ENCODE measurements at places on chromosomes 3 and 15.

DNA sequence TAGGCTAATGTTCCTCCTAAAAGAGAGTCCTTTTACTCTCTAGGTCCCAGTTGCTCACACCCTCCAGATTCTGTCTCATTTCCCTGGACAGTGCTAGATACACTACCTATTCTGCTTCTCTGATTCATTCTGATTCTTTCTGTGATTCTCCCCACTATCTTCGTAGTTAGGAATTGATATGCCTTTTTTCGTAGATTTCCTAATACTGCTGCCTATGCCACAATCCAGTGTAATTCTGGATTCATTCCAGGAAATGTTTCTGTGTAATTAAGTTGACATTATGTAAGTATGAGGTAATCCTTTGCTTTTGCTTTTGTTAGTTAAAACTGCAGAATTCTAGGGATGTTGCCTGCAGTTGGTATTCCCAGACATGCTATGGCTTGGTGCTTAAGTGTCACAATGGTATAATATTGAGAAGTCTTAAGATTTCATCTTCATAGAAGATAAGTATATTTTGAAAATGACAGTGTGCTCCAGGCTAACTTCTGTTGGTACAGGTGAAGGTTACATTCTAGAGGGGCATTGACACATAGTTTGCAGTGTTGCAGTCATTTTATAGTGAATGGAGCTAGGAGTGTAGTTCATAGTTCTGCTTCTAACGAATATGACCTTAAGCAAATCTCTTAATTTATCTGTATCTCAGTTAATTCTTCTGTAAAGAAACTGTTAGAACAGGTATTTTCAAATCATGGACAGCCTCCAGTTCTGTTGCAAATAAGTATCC, 54.3 kb downstream of the RIOX2 start:
- no peak for DNase-seq

DNA sequence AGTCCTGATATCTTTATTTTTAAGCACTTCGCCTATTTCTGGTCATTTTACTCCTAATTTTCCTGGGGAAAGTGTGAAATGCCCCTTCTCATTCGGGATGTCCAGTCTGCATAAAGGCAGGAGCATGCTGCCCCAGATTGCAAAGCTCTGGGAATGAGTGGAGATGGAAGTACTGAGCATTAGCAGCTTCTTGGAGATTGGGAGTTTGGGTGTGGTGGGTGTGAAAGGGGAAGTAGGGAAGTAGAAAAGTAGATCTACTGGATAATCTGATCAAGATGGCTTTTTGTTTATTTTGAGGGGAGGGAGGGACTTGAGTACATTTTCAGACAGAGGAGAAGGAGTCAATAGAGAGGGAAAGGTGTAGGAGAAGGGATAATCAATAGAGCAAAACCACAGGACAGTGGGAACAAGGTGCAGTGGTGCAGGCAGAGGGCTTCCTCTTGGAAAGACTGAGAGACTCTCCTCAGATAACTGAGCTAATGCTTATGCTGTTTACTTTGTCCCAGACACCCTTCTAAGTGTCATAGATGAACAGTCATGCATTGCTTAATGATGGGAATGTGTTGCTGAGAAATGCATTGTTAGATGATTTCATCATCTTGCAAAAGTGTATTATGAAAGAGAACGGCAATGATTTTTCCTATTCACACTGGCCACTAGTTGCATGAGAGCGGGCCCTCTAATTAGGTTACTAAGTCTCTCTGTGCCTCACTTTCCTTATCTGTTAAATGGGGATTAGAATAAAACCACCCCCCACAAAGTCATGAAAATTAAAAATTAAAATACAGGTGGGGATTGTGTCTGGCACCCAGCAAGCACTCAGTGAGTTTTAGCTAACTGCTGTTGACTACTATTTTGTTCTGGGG, 45.5 kb downstream of the PHLDB2 start:
- no peak for DNase-seq

GRCh38 chr3:190721330-190721729, 141.2 kb downstream of the GMNC start:
- no peak for DNase-seq

- DNase-seq: no peak
Measured at GRCh38 chr3:106172780-106173179, 304.0 kb upstream of the CBLB start.

DNA sequence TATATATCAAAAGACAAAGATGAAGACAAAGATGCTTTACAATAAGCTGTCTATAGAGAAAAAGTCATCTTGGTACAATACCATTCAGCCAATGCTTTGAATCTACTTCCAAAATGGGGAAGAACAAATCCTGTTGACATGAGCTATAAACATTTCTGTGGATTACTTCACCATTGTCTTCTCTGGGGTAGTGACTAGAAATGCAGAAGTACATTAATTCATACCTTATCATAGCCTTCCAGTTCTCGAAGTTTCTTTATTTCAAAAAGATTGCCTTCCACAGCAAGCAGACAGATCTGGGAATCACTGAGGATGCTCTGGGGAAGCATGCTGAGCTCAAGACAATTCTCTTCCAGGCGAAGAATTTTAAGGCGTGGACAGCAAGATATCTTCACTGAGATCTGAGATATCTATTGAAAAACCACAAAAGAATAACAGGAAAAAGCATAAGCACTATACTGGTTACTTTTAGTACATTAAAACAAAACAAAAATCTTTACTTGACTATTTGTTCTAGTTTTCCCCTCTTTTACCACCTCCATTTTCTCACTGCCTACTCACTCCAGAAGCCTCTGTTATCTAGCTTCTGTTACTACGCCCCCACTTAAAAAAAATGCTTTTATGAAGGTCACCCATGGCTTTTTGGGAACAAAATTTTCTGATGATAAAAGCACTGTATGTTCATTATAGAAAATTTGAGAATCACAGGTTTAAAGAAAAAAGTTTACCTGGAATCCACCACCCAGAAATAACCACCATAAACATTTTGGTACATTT, 3.6 kb downstream of the LRRC57 start:
- DNase-seq: no peak

DNA sequence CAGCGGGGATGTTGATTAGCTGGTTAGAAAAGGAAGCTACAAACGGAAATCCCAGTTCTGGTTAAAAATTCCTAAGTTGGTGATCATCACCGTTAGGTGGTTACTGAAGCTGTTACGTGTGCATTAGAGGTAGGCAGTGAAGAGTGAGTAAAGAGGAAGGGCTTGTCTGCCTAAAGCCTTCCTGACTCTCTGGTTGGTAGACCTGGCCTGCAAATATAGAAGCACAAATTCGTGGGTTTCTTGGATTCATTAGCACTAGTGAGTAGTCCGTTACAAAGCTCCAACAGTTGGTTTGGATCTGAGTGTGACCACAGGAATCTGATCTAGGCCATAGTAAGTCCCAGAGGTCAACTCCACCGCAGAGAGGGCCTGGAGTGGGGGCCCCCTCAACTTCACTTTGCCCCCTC, 174.0 kb upstream of the TP63 start:
- no peak for DNase-seq

- DNase-seq: no peak
Measured at GRCh38 chr3:34202975-34203374, 404.5 kb downstream of the PDCD6IP start.

DNA sequence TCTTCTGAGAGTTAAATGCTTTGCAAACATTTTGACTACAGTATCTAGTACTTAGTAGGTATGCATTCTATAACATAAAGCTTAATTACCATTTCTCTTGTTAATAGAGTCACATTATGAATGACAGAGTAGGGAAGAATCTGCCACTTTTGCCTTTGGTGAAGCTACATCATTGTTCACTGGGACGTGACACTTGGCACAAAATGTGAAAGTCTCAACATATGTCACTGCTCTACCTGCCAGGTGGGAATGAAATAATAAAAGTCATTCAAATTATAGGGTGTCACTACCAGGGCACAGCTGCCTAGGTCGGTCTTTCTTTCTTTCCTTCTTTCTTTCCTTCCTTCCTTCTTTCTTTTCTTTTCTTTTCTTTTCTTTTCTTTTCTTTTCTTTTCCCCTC, 17.6 kb downstream of the GPR87 start:
- no peak for DNase-seq

DNA sequence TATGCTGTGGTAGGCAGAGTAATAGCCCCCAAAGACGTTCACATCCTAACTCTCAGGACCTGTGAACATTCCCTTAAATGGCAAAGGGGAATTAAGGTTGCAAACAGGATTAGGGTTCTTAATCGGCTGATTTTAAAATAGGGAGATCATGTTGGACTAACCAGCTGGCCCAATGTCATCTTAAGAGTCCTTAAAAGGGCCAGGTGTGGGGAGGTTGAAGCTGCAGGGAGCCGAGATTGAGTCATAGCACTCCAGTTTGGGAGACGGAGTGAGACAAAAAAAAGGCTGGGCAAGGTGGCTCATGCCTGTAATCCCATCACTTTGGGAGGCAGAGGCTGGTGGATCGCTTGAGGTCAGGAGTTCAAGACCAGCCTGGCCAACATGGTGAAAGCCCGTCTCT, 1.6 kb upstream of the FLNB start:
- no peak for DNase-seq

DNA sequence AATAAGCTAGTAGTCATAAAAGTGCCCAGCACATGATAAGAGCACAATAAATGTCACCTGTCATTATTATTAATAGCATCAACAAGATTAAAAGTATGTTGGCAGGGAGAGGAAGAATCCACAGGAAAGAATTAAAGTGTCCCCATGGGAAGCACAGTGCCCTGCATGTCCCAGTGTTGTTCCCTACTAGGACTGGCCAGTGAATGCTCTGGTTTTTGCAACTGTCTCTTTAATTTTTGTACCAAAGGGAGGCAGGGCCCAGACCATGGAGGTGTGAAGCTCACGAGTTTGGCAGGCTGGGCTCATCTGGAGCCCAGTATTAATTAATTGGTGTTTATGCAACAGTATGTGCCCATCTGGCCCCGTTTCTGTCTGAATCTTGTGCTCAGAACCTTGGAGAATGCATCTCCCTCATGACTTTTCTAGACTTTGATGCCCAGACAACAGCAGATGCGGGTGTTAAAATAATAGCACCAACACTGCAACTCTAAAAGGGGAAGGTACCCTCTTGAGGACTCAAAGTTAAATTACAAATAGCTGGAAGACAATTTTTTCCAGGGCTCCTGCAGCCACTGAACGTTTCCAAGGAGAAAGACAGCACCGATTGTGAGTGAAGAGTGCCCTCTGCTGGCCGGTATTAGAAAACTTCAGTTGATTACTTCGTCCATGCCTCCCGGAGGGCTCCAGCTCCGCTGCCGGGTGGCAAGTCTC, 71.9 kb upstream of the SPATA12 start:
- peak; percentile 58 for DNase-seq

- no peak for DNase-seq
Measured at GRCh38 chr3:78647726-78648125, 1120.1 kb downstream of the ROBO1 start.

GRCh38 chr15:43776718-43777266, at the start of gene ELL3:
Gene ELL3, minus strand, starts transcription at chr15:43776966. Its CDS starts 65 bp downstream, at chr15:43776901.
- DNase-seq: peak; percentile 71

GRCh38 chr15:66369773-66370651, 13.5 kb upstream of the TIPIN start:
- no peak for DNase-seq

- DNase-seq: no peak
Measured at GRCh38 chr3:8766148-8766547, 3.3 kb downstream of the OXTR start.

GRCh38 chr3:185270262-185270955, 16.6 kb upstream of the EHHADH start:
- DNase-seq: no peak

DNA sequence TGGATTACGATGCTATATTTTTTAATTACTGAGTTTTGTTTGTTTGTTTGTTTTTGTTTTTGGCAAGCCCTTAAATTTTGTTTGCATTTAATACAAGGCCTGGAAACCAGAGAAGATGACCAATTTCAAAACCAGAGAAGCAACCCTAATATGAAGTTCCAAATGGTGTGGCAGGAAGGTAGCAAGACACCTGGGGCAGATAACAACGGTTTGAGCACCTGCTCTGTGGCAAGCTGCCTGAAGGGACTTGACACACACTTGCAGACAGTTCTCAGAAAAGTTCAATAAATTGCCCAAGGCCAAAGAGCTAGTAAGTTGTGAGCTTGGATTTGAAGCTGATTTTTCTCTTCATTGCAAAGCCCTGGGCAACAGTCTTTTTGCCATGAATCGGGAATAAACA, 151.2 kb upstream of the UBE2E1 start:
- DNase-seq: no peak

- DNase-seq: no peak
Measured at GRCh38 chr3:146203776-146204175, 42.8 kb upstream of the PLOD2 start.

- no peak for DNase-seq
Measured at GRCh38 chr3:187689984-187690383, 12.4 kb downstream of the RTP2 start.

GRCh38 chr3:173257797-173258196, 116.8 kb upstream of the SPATA16 start:
- DNase-seq: no peak

- no peak for DNase-seq
Measured at GRCh38 chr3:49924683-49925082, 4.9 kb downstream of the MON1A start.

DNA sequence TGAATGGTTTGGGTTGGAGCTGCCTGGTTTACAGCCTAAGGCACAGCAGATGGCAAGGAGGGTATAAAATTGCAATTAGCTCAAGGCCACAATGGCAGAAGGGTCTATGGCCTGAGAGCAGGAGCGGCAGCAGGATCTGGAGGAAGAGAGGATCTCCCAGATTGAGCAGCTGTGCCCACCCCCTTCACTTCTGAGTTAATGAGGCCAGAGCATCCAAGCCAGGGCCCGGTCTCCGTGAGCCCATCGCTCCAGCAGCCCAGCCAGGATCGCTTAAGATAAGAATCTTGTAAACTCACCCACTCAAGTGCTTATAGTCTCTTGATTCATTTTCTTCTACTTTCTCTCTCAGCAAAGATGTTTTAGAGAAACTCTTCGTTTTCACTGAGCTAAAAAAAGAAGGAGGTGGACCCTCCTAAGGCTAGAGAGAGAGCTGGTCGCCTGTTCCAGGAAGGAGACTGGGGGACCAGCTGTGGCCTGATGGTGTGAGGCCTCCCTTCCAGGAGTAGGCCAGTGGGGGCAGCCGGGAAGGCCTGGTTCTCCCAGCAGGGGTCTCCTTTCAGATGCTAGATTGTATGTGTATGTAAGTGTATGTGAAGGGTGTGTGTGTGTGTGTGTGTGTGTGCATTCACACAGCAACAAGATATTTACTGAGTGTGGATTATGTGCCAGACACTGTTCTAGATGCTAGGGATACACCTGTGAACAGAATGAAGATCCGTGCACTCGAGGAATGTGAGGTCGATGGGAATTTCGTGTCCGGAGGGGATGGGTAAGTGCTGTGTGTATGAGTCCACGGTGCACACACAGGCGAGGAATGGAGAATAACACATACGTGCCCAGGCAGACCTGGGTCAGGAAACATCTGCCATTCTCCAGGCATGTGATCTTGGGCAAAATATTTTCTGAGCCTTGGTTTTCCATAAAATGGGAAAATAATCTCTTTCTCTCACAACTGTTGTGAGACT, 18.6 kb downstream of the MAGEF1 start:
- DNase-seq: no peak

GRCh38 chr3:111913163-111913763, 54.2 kb downstream of the PHLDB2 start:
- no peak for DNase-seq

All from stimulated activated CD4-positive, alpha-beta T cell treated with anti-CD3 and anti-CD28 coated beads, Interleukin-4, amount 100 ng/mL, for 48 hours (primary cell).